ENCODE measurements at places on chromosomes 7 and 10.

DNA sequence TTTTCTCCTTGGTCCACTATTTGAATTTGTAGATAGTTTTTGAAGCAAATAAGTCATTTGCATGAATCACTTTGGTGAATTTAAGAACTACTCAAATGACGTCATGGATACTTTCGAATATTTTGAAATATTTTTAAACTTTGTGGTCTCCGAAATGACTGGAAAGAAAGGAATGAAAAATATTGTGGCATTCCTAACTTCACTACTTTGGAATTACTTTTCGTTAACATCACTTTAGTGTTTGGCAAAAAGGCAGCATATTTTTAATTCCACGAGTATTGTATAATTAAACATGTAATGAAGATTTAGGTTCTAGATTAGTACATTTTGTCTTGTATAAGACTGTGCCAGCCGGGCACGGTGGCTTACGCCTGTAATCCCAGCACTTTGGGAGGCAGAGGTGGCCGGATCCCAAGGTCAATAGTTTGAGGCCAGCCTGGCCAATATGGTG, 35.3 kb upstream of the ZRANB1 start:
- no peak for DNase-seq

- no peak for DNase-seq
These were observed 110.6 kb downstream of the OAT start for GRCh38 chr10:124308056-124308645.

GRCh38 chr10:69123306-69123746, 652 bp upstream of the VPS26A start:
- DNase-seq: peak; percentile 60

GRCh38 chr10:119103903-119104653, at the start of gene DENND10:
TSS of gene DENND10 (plus strand) at chr10:119104113. CDS start at chr10:119104143, 30 bp downstream.
- peak; percentile 58 for DNase-seq

- no peak for DNase-seq
These were observed 54.1 kb upstream of the PPIF start for GRCh38 chr10:79292891-79293746.

- DNase-seq: no peak
These were observed 153.0 kb upstream of the FGFR2 start for GRCh38 chr10:121751191-121751760.

DNA sequence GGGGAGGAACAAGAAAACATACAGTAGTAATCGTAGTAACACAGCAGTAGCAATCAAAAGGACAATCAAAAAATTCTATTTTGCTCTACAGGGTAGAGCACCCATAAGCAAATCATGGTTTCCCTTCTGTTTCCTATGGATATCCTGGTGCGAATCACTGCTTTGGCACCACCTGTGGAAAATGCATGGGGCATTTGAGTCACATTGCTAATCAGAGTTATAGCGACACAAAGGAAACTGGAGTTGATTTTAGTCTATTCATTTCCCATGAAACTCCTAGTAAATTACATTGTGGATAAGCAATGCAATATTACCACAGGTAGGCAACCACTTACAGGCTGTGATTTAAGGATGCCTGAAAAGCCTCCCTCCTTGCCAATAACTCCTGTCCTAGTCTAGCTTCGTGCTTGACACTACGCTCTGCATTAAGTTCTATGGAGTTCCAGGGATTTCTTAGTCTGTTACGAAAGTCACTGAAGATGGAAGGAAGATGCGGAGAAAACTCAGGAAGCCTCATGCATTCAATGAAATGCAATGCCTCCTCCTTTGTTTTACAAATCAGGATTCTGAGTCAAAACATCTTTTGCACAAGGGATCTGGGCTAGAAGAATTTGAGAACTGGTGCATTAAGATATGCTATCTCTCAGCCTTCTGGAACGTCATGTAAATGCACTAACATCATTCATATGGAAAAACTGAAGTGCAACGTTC, 188.4 kb downstream of the DGKI start:
- DNase-seq: peak; percentile 51

GRCh38 chr10:122911889-122912484, 1.6 kb downstream of the FAM24A start:
- DNase-seq: peak; percentile 19

- no peak for DNase-seq
These were observed 170.2 kb downstream of the PPP1R17 start for GRCh38 chr7:31857172-31857571.

DNA sequence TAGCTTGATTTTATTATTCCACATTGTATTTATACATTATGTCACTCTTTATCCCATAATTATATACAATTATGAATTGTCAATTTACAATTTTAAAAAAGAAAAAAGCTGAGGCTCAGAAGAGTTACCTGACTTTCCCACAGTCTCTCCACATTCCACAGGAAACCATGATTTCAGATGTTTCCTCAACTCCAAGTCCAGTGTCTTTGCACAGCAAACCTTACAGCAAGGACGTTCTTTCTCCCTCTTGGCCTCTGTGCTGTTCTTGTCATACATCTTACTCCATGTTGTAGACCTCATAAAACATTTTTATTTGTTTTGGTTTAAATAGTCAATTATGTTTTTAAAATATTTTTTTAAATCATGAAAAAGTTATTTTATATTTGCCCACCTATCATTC, 34.9 kb upstream of the GRB10 start:
- no peak for DNase-seq

- DNase-seq: no peak
These were observed 881 bp downstream of the C10orf67 start for GRCh38 chr10:23343591-23344240.

DNA sequence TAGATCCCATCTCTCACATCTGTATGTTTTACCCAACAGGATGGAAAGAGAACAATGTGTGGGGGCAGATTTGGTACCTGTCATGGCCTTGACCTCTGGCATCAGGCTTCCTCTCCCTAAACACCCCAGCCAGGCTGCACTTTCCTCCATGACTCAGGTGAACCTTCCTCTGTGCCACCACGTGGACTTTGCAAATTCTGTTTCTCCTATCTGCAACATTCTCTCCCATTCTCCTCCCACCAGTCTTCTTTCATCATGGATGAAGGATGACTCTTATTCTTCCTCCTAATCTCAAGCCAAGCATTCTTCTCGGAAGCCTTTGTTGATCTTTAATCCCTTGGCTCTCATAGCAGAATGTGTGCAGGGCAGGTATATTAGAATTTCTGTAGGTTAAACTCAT, 355.4 kb downstream of the KCNMA1 start:
- DNase-seq: no peak

- no peak for DNase-seq
These were observed 6.7 kb downstream of the TMEM72 start for GRCh38 chr10:44917848-44918247.

DNA sequence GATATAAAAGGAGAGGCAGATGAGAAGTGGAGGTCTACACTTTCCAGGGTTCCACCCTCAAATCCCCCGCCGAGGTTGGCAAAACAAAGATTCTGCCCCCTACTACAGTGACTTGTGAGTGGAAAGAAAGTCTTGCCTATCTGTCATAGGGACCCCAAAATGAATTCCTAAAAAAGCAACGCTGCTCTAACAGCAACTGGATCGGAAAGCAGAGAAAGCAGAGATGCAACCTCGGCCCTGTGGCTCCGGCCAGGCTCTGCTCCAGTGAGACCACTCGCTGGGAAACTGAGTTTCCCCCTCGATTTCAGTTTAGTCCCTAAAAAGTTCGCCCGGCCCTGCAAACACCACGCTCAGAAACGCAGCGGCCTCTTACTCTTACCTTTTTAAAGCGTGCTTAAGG, 297.9 kb upstream of the NFE2L3 start:
- DNase-seq: no peak

GRCh38 chr10:49078433-49078832, 36.9 kb downstream of the VSTM4 start:
- DNase-seq: no peak

DNA sequence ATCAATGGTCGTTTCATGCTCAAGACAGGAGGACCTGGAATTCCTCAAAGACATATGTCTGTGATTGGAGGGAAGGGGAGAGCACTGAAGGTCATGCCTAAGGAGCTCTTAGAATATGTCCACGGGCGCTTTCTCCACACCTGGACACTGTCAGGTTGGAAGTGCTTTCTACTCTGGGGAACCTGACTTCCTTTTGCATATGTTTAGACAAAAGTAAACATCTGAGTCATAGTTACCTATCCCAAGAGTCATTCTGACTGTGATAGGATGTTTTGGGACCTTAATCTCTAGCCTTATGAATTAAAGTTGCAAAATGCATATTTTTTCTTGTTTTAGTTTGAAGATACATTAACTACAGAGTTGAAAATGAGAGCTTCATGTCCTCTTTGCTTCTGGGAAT, 251.7 kb downstream of the KLF6 start:
- DNase-seq: no peak

DNA sequence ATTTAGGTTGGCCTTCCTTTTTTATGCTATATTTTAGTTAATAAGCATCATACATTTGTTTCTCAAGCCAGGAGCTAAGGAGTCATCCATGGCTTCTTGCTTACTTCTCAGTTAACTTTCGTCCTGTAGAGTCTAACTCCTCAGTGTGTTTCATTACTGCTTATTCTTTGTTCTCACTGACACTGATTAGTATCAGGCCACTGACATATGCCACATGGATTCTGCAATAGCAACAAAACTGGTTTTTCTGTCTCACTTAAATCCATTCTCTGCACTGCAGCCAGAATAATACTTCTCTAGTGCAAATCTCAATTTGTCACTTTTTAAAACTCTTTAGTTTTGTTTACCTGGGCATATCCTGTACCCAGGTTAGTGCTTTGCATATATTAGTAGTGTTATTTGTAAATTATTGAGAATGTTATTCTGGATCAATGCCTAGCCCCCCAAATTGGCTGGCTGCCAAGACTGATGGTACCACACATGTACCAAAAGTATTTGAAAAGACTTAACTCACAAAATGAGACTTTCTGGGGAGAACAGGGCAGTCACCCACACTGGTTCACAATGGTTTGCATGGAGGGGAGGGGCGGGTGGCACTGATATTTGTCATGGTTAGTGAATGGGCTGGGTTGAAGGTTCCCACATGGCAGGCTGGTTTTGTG, 79.1 kb downstream of the CCSER2 start:
- no peak for DNase-seq

GRCh38 chr10:122362031-122362592, 12.4 kb upstream of the PLEKHA1 start:
- DNase-seq: no peak

GRCh38 chr10:90023950-90024349, 322.6 kb downstream of the KIF20B start:
- no peak for DNase-seq

DNA sequence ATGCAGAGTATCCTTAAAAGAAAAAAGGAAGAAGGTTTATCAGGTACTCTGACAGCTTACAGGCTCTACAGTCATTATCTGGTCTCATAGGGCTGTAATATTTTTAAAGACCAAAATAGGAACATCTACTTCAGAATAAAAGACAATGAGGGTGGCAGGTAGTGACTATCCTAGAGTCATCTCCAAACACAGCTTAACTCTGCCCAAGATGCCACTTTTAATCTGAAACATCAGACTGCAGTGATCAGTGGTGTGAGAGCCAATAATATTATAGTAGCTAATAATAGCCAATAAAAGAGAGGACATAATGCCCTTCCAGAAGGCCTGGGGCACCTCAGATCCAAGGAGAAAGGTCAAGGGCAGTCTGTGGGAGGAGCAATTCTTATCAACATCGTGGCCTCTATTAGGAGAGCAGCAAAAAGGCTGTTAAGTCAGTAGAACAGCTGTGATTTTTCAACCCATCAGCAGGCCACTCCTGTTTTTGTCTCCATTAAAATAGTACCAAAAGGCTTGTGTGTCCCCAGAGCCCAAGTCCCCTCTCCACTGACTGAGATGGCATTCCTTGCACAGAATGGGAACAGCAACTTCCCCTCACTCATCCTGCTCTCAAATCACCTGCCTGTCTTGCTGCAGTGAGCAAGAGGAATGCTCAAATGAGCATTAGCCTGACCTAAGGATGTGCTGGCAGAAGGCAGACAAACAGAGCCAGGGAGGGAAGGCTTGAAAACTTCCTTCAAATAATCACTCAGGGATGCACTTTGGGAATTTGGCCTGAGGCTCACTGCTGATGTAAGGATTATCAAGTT, 20.7 kb upstream of the SPOCK2 start:
- no peak for DNase-seq

DNA sequence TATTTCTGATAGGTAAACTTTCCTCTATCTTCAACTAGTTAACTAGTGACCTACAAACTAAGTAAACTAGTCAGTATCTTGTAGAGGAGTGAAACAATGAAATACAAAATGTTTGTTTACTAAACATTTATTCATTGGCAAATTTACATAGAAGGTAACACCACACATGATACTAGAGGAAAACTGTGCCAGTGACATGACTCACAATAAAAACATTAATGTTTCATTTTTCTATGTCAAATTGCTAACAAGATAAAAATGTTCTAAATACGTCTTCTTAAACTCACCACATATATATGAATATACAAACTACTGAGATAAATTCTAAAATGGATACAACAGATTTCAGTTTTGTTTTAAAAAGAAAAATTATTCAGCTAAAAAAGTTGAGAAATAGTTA, 471.3 kb downstream of the PARD3 start:
- no peak for DNase-seq

DNA sequence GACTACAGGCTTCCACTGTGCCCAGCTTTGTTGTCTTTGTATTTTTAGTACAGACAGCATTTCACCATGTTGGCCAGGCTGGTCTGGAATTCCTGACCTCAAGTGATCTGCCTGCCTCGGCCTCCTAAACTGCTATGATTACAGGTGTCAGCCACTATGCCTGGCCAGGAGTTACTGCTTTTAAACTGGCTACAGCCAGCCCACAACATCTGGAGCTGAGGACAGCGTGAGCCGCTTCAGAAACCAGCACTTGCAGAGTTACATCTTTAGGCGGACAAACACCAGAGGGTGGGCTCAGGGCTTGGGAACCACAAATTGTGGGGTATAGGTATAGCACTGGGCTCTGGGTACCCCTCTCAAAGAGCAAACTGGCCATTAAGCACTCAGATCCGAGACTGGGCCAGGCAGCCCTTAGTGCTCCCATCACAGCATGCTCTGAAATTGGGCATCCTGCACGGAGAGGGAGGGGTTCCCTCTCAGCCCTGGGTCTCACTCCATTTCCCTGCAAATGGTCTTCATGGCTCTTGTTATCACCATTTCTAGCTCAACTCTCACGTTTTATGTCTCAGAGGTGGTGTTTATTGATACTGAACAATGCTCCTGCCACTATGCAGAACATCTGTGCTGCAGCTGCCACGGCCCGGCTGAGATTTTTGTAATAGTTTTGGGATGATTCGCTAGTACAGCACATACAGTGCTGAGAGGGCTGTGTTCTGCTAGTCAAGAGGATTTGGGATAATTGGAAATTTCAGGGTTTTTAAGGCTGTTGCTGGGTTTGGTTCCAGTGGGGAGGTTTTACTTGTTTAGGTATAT, 146.4 kb upstream of the LYZL2 start:
- DNase-seq: no peak

GRCh38 chr10:75106242-75106641, 5.2 kb upstream of the SAMD8 start:
- DNase-seq: no peak

DNA sequence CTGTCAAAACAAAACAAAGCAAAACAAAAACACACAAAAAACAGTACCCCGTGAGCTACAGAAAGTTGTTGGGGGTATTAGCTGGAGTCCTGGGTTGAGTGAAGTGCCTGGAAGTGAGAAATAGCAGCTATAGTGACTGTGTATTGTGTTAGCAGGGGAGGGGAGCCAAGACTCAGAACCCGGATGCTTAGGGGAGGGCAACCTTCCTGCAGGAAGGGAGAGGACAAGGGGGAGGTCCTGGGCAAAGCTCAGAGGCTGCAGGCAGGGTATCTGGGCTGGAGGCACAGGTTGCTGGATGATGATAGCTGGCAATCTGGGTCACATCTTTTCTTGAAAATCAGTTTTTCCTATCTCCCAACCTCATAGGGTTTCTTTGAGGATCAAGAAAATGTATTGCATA, 75.8 kb upstream of the PARD3 start:
- no peak for DNase-seq

Measured in kidney capillary endothelial cell (primary cell).